ENCODE measurements at places on chromosomes 2 and 18. TPM values are rescaled to one million over a fixed set of nuclear protein-coding genes. Genes with fewer than 3 reads are reported as not detected.

- DNase-seq = no peak
These were observed 53.3 kb upstream of the CCDC195 start for GRCh38 chr2:224769489-224769888.

GRCh38 chr2:118846442-118846952 lies 951 bp downstream of the EN1 start:
- no peak for DNase-seq

GRCh38 chr18:6748241-6748640 lies 18.7 kb downstream of the ARHGAP28 start:
- no peak for DNase-seq

GRCh38 chr2:168594778-168595177 lies 138.7 kb downstream of the CERS6 start:
- no peak for DNase-seq

GRCh38 chr2:61450144-61450543 lies 20.7 kb downstream of the USP34 start:
- peak; percentile 52 for DNase-seq

DNA sequence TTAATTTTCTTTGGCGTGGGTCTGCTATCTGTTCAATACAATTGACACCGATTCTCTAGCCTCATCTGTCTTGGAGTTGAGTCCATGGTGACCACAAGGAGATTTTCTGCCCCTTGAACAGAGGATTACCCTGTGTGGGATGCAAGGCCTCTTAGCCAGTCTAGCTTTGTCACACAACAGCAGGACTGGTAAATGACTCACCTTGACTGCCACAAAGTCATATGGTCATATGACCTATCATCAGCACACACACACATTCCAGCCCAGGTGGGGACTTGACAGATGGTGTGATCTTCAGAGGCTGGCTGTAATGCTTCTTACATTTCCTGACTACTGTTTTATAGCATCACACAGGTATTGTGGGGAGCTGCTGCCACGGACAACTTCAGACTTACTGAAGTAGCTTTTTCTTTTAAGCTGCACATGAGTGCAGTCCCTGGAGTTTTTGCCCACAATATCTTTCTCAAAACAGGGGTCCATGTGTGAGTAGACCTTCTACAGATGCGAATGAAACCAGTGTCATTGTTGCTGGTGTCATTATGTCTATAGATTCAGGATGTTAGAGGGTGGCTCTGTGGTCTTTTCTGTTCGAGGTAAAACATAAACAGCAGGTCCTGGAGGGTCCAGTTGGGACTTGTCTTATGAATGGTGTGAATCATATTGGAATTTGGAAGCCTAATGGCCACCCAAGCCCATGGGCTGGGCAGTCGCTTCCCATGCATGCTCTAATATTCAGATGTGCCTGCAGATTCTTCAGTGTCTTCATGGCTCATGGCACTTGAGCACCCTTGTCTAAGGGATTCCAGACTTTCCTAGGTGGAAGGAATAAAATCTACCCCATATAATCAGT lies 18.6 kb upstream of the ACOXL start:
- DNase-seq = no peak

- DNase-seq = no peak
These were observed 313.3 kb upstream of the GULP1 start for GRCh38 chr2:187978356-187978755.

DNA sequence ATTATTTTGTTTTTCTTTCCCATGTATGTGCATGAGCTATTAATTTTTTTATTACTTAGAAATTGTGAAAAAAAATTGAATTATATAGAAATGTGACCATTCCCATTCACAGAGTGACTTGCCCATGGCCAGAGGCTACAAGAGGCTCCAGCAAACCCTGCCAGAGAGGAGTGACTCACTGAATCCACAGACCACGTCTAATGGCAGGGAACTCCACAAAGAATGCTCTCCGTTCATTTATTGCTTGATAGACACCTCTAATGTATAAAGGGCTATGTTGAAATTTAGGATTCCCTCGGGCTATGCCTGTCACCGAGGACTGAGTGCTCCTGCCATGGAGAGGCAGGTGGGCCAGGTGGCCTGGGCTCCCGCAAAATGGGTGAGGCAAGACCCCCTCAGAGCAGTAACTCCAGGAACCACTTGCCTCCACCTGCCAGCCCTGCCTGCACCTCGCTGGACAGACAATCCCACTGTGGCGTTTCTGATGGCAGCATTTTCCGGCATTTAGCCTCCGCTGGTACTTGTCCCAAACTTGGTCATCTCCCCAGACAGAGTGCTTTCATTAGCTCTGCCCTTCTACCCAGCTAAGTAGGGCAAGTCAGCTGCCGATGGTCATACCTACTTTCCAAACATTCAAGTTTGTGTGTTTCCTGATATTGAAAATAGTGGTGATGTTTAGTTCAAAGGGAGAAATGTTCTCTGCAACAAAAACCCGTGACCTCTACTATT lies 200.3 kb downstream of the PRKCE start:
- DNase-seq = no peak

DNA sequence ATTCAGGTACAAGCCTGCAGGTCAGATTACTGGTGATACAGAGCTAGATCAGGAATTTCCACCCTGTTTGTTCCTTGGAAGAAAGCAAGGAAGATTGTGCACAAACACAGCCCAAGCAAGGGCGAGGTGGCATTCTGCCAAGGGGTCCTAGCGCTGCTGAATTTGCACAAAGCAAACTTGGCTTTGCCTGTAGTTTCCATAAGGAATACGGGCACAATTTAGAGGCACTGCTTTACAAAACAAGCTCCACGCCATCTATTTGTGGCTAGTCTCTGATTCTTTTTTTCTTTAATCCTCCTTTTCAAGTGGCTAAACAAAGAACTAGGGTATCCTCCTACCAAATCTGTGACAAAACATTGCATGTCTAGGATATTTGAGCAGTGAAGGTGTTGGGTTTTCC lies 195.5 kb upstream of the ACVR2A start:
- DNase-seq = no peak

DNA sequence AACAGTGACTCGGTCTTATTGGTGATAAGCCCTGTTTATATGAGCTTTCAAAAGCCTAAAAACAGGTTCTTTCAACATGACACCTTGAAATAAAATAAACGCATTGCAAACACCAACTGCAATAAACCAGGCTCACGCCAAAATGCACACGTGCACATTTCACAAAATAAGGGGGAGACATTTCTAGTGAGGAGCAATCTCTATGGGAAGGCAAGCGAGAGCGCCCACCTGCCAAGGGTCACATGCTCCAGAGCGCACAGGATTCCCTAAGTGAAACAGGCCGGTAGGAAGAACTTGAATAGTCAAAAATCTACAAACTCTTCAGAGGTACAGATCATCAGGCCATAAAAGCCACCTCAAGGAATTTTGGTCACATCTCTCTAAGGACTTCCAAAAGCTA lies 1.9 kb downstream of the PID1 start:
- DNase-seq = no peak

- DNase-seq = no peak
These were observed 244.2 kb upstream of the SALL3 start for GRCh38 chr18:78735131-78736014.

GRCh38 chr18:50662177-50662576 lies 102.3 kb downstream of the MAPK4 start:
- no peak for DNase-seq

GRCh38 chr2:20635113-20635510 lies 15.8 kb downstream of the HS1BP3 start:
- DNase-seq = no peak

DNA sequence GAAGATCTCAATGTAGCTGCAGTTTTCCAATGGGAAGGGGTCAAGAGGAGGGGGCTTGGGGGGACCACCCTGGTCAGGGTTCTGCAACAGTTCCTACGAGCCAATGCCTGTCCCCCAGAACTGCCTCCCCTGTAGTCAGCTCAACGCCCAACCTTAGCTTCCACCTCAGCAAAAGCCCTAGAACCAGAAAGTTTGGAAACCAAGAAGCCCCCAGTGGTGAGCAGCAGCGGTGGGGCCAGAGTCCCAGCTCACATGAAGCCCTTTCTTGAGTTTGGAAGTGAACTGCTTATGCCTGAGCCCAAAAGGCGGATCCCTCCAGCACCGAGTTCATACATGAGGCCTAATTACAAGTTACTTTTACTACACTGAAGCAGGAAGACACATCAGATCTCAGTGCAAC lies 162.4 kb downstream of the HDAC4 start:
- no peak for DNase-seq

- DNase-seq = no peak
These were observed 29.0 kb upstream of the DARS1 start for GRCh38 chr2:136014411-136014810.

- DNase-seq = no peak
These were observed 1.0 kb downstream of the SPHKAP start for GRCh38 chr2:228180181-228181097.

Gene RIT2
- not detected for total RNA-seq

Gene ZEB2
- total RNA-seq = 6.3 TPM

Gene PSMA8
- not detected for total RNA-seq

Gene MAP3K19
- not detected for total RNA-seq

Gene CAPN14
- 0.46 TPM for total RNA-seq

Gene SCYGR4
- not detected for total RNA-seq

Gene CTNNA2
- 0.06 TPM for total RNA-seq

Gene COLEC12
- 3.3 TPM for total RNA-seq

Gene MEP1B
- total RNA-seq = not detected

Gene ZNF513
- total RNA-seq = 5.6 TPM

Gene NIFK
- 60.8 TPM for total RNA-seq

Data from epithelial cell of proximal tubule (primary cell).